ENCODE measurements at places on chromosomes 12 and 14.

DNA sequence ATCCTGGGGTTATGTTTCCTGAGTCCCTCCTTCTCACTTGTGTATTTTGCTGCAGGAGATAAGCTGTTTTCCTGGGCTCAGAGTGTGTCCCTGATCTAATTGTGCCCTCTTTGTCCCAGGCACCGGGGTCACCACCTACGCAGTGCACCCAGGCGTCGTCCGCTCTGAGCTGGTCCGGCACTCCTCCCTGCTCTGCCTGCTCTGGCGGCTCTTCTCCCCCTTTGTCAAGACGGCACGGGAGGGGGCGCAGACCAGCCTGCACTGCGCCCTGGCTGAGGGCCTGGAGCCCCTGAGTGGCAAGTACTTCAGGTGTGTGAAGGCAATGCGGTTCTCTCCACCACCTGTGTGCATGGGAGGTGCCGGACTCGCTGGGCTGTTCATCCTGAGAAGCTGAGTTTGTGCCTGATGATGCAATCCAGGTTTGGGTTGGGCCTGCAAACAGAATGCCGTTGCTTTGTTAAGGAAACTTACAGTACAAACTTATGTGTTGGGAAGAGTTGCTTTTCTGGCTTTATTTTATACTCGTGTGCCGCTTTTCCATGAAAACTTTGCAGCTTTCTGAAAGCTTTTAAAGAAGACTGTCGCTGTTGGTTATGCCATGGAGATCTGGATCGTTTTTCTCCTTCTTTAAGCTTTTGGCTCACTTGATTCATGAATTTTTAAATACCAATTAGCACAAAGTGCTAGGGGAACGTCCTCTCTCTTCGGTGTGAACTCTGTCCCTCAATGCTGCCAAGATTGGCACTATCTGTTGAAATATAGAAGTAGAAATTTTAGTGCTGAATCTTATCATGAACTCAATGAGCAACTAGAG is 27.6 kb downstream of the RDH12 start:
- no peak for DNase-seq

DNA sequence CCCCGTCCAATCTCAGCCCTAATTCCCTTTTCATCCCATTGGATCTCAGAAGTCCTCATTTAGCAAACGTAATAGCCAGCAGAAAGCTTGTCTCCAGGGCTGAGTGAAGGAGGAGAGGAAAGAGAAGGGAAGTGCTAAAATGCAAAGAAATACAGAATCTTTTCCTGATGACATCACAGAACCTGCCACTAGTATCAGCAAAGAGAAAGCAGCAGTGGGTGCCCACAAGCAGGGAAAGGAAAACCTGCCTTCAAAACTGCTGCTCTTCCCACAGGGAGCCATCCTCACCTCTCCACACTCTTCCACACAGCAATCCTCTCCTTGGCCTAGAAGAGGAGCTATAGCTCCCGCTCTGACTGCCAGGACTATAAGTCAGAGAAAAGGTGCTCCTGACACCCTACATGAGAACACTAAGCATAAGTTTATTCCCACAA is 11.3 kb downstream of the MED13L start:
- no peak for DNase-seq

DNA sequence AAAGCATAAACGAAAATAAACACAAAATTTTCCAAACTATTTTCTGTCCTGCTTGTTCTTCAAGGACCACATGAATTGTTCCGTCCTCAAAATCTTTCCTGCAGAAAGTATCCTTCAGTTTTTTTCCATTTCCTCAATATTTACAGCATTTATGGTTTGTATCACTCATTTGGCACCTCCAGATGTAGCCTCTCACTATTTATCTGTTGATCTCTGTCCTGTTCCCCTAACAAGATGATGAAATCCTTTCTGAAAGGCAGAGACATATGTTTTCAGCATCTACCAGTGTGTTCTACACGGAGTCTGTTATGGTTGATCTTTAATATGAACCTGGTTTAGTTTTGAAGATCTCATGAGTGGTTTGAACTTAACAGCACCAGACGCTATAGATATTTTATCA is 490.2 kb downstream of the NELL2 start:
- DNase-seq, result peak; percentile 15

GRCh38 chr12:57343703-57344378 is 87.0 kb downstream of the R3HDM2 start:
- no peak for DNase-seq

DNA sequence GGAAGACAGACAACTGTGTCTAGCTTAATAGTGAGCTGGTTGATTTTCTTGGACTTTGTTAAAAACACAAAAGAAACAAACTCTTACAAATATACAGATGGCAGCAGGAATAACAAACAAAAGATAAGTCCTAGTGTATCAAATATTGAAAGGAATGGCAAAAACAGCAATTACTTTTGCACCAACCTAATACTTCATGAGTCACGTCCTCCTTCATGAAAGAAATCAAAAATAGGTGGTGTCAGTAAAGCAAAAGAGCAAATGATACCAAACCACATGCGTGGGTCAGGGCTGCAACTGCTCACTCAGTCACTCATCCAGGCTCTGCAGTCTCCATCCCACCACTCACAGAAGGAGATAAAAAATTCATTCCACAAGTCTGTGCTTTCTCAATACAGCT is 11.8 kb downstream of the ATG14 start:
- no peak for DNase-seq

DNA sequence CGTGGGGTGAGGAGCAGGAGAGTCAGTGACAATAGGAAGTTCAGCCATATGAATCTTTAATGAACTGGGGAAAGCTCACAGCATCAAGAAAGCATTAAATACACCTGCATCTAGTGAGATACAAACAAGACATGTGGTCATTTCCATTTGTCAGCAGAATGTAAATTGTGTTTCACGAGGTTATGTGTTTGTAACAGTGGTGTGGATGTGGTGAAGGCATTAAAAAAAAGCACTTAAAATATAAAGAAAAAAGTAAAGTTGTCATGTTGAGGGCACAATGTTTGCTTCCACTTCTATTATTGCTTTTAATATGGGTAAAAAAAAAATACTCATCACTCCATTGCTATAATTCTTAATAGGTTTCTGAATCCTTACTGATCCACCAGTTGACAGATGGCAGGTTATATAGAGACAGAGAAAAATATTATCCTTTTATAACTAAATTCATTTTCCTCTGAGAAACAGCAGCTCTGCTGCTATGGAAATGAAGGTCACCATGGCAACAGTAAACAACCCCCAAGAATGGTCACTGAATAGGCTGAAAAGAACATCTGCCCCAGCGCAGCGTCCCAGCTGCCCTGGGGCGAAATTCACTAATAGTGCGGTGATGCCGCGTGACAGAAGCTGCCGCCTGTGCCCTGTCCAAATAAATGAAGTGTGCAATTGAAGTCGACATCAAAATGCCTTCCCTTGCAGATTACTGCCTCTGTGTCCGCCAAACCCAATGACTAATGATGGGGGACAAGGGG is 226.1 kb downstream of the FOXN3 start:
- DNase-seq, result peak; percentile 98

- DNase-seq, result no peak
These were observed 789 bp upstream of the VWF start for GRCh38 chr12:6125310-6125608.

- no peak for DNase-seq
These were observed 84.5 kb downstream of the PLEKHG3 start for GRCh38 chr14:64788706-64789105.
